ENCODE measurements at places on chromosomes 1 and 21. TPM values are rescaled to one million over a fixed set of nuclear protein-coding genes. Genes with fewer than 3 reads are reported as not detected.

GRCh38 chr1:36365381-36365780, 20.3 kb downstream of the STK40 start:
- DNase-seq: no peak

KRTAP21-2 gene
- not detected for polyA plus RNA-seq

OVAAL gene
- polyA plus RNA-seq: not detected

BNIPL gene
- polyA plus RNA-seq: 5.9 TPM

DNA sequence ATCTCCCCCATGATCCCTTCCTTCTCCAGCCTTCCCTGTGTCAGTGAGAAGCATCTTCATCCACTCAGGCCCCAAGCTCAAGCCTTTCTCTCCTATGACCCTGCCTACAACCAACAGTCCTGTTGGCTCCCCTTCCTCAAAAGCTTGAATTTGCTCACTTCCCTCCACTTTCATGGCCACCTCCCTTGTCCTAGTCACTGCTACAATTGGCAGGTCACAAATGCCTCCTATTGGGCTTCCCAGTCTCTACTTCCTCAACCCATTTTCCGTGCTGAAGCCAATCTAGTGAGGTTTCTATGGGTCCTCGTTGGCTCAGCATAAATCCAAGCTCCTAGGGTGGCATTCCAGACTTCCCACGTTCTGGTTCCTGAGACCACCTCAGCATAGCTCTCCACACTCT, 40.2 kb upstream of the SLC6A9 start:
- DNase-seq: no peak

GRCh38 chr1:230365723-230366307, 60.3 kb downstream of the PGBD5 start:
- DNase-seq: no peak

TCHHL1 gene
- polyA plus RNA-seq: not detected

PACC1 gene
- 6.6 TPM for polyA plus RNA-seq

MYOG gene
- 0.55 TPM for polyA plus RNA-seq

GRCh38 chr1:117013309-117013858, 11.8 kb downstream of the CD101 start:
- no peak for DNase-seq

CEP170 gene
- polyA plus RNA-seq: 91.0 TPM

- no peak for DNase-seq
Observed at GRCh38 chr1:205147191-205147835, 25.5 kb upstream of the RBBP5 start.

APOBEC4 gene
- 0.87 TPM for polyA plus RNA-seq

DNA sequence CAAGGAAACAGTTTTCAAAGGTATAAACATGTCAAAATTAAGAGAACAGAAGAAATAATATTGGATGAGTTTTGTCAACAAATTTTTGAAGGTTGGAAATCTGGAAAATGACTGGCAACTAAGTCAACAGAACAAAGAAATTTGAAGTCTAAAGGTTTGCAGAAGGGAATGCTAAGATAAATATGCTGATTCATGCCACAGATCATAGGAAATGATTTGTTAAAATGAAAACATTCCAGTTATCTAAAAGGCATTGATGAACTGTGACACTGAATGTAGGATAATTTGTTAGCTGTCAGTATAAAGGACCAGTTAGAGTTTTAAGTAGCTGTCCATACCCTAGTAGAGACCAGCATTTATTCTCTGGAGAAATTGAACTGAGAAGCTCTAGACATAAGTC, 157.9 kb upstream of the CHRM3 start:
- no peak for DNase-seq

TCEA3 gene
- 39.8 TPM for polyA plus RNA-seq

GRCh38 chr1:172997941-172998361, 52.8 kb downstream of the TNFSF18 start:
- no peak for DNase-seq

- DNase-seq: no peak
Observed at GRCh38 chr1:7648761-7649384, 122.2 kb upstream of the VAMP3 start.

GRCh38 chr1:93784538-93784937, 94.5 kb downstream of the DNTTIP2 start:
- no peak for DNase-seq

AGMAT gene
- polyA plus RNA-seq: 0.67 TPM

DNA sequence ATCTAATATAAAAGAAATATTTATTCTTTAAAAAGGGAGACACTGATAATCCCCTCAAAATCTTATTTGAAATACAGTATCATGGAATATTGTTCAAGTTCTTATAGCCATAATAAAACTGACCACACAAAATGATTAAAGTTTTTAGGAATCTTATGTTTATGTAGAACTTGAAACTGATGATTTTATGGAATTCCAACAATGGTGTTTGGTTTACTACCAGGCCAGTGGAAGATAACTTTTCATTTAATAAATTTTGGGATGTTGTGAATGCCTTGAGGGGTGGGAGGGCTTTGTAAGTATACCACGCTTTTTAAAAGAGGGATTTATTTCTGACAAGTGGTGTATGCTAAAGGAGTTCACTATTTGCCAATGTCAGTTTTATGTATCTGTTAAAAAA, 87.7 kb downstream of the RAB3GAP2 start:
- no peak for DNase-seq

PRAMEF6 gene
- not detected for polyA plus RNA-seq

- DNase-seq: no peak
Observed at GRCh38 chr1:245549996-245550719, 395.4 kb downstream of the KIF26B start.

LRRC38 gene
- not detected for polyA plus RNA-seq

DNA sequence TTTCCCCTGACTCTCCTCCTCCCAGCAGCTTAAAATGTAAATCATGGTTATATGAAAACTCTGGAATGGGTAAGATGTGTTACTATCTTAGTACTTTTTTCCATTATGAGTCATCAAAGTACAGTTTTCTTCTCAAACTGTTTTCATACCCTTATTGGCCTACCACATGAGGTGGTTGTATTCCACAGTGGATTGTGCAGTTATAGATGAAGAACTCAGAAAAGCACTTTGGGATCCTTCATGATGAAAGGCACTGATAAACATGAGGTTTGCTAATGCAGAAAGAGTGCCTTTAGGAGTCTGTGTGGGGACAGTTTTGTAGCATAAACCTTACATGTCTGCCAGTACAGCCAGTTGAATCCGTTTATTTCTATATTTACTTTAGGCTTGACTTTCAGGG, 32.0 kb upstream of the MYOCOS start:
- no peak for DNase-seq

GRCh38 chr1:46137916-46138315, 5.5 kb upstream of the PIK3R3 start:
- DNase-seq: no peak

GRCh38 chr1:33516891-33517567, 44.6 kb downstream of the ZSCAN20 start:
- DNase-seq: no peak

MYOM3 gene
- 0.03 TPM for polyA plus RNA-seq

GRCh38 chr1:151166505-151166956, 587 bp downstream of the SCNM1 start:
- DNase-seq: no peak

- DNase-seq: no peak
Observed at GRCh38 chr1:14165371-14165801, 433.1 kb upstream of the KAZN start.

- no peak for DNase-seq
Observed at GRCh38 chr1:42847111-42847595, 740 bp downstream of the ZNF691 start.

- peak; percentile 30 for DNase-seq
Observed at GRCh38 chr1:92291372-92291999, 7.3 kb downstream of the GLMN start.

ACTN2 gene
- 5.7 TPM for polyA plus RNA-seq

DNA sequence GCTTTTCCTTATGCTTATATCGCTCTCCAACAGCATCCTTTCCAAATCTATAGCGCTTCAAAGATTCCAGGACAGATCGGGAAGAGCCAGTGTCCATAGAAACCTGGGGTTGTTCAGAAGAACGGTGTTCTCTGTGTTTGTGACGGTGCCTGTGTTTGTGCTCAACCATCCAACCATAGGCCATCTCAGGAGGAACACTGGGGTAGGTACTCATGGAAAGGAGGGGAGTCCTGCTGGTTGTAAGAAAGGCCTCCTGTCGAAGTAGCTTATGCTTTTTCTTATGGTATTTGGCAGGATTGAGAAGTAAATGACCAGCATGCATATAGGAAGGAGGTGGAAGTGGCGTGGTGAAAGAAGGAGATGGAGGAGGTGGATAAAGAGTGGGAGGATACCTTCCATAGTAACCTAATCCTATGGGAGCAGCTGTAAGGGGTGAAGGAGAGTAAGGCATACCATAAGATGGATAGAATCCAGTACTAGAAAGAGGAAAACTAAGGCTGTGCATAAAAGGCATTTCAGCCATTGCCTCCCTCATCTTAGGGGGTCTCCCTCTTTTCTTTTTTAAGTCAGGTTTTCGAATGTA, 84.2 kb downstream of the ASH1L start:
- no peak for DNase-seq

DNA sequence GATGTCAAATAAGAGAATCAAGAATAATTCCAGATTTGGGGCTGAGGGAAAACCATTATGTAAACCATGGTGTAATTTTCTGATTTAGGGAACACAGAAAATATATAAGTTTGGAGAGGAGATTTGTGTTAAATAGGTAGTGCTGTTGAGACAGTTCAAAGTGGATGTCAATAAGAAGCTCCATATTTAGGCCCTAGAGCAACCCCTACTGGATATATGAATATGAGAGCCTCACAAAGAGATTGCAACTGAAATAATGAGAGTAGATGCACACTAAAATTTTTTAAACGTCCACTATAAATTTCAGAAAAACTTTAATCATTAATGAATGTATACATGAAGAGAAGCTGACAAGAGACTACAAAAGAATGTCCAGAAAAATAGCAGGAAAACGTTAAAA, 1447.8 kb upstream of the PRMT6 start:
- no peak for DNase-seq

SOX13 gene
- polyA plus RNA-seq: 42.0 TPM

- DNase-seq: no peak
Observed at GRCh38 chr21:25965951-25966707, 204.4 kb downstream of the APP start.

DNA sequence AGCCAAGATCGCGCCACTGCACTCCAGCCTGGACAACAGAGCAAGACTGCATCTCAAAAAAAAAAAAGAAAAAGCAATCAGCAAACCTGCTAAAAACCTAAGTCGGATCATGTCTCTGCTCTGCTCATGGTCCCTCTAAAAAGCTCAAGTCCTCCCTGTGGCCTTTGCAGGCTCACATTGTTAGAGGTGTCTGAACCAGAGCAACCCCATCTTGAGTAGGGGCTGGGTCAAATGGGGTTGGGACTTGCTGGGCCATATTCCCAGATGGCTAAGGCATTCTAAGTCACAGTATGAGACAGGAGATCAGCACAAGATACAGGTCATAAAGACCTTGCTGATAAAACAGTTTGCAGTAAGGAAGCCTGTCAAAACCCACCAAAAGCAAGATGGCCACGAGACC, 3.0 kb upstream of the DRAXIN start:
- no peak for DNase-seq

ERG gene
- 48.4 TPM for polyA plus RNA-seq

DNA sequence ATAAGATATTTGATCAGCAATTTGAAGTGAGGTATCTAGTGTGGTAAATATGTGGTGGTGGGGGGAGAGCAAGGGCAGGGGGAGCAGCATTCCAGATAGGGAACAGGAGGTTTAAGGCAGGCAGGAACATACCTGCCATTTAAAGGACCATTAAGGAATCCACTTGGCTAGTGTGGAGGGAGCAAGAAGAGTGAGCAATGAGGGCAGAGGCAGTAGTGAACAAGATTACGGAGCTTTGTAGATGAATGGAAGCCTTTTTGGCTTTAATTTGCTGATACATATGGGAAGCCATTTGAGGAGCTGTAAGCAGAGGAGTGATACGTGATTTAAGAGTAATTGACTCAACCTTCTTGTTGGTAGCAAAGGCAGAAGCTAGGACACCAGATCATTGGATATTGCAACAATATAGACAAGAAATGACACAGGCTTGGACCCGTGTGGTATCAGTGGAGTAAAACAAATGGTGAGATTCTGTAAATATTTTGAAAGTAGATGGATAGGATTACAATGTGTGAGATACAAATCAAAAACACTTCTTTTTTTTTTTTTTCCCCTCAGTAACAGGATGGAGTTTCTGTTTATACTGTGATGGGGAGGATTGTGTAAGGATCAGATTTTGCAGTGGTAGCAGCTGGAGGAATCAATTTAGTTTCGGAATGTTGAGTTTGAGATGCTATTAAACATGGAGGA, 73.8 kb upstream of the B3GALT2 start:
- peak; percentile 45 for DNase-seq

DNA sequence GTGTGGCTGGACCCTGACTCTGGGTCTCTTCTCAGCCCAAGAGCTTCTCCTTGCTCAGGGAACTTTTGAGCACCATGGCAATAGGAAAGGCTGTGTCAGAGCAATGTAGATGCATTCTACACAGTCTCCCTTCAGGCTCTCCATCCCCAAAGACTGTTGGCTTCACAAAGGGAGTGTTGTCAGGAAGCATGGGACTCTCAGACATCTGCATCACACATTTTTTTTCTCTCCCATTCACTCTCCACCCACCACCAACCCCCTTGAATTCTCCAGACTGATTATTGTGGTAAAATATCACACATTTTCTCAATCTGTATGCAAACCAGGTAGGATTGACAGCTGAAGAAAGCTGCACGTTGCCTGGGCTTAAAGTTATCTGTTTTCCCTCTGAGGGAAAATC, 105.4 kb upstream of the WARS2 start:
- DNase-seq: no peak

DNA sequence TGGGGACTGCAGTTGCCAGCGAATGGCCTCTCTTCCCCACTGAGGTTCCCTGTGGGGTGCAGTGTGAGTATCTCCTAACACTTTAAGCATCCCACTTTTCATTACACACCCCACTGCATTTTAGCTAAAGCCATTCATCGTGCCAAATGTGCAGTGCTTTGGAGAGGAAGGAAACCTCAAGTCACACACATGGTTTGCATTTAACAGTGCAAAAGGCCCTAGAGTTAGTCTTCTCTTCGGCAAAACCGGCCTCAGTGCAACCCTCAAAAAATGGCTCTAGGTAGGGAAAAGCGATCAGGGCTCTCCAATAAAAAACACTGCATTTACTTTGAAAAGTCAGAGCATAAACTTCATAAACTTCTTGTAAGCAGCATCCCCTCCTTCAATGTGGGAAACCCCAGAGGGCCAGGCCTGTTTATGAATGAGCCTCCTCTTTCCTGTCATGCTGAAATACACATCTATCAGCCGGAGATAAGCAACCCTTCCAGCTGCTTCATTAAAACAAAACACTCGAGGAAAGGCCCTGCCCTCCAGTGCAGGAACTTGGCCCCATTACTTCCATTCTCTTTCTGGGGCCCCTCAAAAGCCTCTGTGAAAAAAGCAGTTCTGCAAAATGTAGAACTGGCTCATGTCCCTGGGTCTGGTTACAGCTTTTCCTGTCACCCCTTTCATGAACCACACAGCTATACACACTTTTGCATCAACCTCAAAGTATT, 184.0 kb downstream of the CDC7 start:
- DNase-seq: peak; percentile 69

GRCh38 chr1:203592730-203593129, 33.9 kb upstream of the ATP2B4 start:
- DNase-seq: no peak

- DNase-seq: no peak
Observed at GRCh38 chr1:1427106-1427819, 6.2 kb upstream of the ANKRD65 start.

RIPK4 gene
- polyA plus RNA-seq: 8.9 TPM

Measured in right lung (tissue), 10 donors.